ENCODE measurements at places on chromosomes 11 and 22.

- DNase-seq, result no peak
These were observed 1152.4 kb downstream of the LRRC4C start for GRCh38 chr11:40306938-40307548.

DNA sequence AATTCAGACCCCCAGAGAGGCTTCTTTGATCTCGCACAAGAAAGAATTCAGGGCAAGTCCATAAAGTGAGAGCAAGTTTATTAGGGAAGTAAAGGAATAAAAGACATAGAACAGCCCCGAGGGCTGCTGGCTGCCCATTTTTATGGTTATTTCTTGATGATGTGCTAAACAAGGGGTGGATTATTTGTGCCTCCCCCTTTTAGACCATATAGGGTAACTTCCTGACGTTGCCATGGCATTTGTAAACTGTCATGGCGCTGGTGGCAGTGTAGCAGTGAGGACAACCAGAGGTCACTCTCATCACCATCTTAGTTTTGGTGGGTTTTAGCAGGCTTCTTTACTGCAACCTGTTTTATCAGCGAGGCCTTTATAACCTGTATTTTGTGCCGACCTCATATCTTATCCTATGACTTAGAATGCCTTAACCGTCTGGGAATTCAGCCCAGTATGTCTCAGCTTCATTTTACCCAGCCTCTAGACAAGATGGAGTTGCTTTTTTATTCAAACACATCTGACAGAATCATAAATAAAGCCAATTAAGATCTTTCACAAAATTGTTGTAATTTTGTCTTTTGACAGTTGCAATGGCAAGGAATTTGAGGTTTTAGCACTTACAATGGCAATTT lies 7.6 kb downstream of the DDIAS start:
- no peak for DNase-seq

DNA sequence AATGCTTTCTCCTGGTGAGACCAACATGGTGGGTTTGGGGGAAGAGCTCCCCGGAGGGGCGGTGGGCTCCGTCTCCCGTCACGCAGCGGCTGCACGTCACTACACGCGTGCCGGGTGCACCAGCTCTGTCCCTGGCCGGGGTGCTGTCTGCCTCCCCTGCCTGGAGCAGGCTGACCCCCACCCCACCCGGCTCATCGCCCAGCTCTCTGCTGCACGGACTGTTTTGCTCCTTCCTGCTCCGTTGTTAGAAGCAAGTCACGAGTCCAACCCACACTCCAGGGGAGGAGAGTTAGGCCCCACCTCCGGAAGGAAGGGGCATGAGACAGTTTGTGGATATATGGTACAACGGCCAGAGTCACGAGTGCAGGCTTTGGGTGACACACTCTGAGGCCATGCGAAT lies 364.9 kb downstream of the BRD1 start:
- DNase-seq, result no peak

DNA sequence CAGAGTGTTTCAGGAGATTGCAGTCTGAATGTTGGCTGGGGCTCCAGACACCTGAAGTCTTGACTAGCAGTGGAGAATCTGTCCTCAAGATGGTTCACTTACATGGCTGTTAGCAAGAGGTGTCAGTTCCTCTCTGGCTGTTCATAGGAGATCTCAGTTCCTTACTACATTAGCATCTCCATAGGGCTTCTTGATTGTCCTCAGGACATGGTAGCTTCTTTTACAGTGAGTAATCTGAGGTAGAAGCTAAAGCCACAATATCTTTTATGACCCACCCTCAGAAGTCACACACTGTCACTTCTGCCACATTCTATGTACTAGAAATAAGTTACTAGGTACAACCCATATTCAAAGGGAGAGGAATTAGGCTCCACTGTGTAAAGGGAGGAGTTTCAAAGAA lies 10.5 kb upstream of the PATL1 start:
- no peak for DNase-seq

DNA sequence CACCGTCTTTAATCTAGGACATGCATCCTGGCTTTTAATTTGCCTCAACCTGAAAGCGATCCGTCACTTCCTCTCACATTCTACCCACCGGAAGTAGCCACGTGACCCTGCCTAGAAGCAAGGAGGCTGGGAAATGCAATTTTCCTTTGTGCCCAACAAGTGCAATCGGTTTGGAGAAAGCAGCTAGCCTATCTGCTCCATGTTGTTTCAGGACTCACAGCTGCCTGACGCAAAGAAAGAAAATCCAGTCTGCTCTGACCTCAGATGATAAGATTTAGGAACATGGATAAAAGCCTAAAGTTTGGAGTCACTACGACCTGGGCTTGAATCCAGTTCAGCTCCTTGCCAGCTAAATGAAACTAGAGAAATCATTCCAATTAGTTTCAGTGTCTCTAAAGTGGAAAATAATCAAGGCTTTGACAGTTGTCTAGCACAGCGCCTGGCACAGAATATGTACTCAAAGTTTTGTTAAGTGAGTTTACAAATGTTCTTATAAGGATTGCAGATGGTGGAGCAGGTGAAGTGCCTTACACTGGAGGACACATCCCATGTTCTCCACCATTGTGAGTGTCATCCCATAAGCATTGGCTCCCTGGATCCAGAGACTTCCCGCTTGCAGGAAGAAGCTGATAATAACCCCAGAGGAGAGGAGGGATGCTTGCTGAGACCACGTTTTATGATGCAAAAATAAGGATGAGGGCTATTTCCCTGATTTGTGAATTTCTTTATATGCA lies 553.7 kb downstream of the MN1 start:
- no peak for DNase-seq

- DNase-seq, result no peak
These were observed 58.9 kb downstream of the FLRT1 start for GRCh38 chr11:64094463-64095260.

DNA sequence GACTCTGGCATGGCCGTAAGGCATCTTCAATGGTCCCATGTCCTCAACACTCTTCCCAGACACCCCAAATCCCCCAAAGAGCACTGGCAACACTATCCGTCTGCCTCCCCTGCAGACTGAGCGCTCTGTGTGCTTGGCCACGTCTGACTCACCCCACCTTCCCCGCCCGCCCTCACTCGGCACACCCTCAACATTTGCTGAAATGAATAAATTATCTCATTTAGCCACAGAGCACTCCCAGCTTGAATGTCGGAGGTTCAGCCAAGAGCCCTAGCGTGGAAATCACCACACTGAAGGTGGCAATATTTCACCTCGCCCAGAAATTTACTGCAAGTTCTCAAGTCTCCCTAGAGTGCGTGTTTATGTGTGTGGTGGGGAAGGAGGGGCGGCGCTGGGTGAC lies 46.6 kb upstream of the TCF20 start:
- peak; percentile 16 for DNase-seq

DNA sequence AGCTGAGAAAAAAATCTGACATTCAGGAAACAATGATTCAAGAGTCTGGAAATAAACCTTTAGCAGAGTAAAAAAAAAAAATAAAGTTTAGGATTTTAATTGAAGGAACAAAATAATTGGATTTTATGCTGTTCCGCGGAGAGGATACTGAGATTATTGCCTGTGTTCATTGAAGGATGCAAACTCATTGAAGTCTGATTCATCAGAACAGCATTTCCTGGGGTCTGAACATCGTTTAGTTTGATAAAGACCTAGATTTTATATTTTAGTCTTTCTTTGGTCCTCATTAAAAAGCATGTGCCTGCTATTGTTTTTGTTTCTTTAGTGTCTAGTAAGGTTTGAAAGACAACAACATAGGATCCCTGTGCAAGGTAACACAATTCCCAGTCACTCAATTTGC lies 4.5 kb downstream of the TLCD5 start:
- no peak for DNase-seq

DNA sequence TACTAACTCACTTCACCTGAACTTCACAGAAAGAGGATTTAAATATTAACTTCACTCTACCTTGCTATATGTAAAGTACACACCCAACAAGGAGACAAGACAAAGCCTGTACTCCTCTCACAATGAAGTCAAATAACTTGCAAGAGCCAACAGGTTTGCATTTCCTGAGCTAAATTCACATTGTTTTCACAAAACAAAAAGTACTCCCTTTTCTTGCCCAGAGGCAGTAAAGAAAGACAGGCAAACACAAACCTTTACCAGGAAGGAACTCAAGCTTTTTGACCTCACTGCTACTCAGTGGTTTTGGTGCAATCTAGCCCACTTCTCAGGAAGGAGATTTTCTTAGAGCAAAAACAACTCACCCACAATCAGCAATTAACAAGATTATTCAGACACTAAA lies 15.7 kb downstream of the USP28 start:
- peak; percentile 61 for DNase-seq

GRCh38 chr11:29280452-29280851 lies 736.4 kb downstream of the KCNA4 start:
- DNase-seq, result no peak

DNA sequence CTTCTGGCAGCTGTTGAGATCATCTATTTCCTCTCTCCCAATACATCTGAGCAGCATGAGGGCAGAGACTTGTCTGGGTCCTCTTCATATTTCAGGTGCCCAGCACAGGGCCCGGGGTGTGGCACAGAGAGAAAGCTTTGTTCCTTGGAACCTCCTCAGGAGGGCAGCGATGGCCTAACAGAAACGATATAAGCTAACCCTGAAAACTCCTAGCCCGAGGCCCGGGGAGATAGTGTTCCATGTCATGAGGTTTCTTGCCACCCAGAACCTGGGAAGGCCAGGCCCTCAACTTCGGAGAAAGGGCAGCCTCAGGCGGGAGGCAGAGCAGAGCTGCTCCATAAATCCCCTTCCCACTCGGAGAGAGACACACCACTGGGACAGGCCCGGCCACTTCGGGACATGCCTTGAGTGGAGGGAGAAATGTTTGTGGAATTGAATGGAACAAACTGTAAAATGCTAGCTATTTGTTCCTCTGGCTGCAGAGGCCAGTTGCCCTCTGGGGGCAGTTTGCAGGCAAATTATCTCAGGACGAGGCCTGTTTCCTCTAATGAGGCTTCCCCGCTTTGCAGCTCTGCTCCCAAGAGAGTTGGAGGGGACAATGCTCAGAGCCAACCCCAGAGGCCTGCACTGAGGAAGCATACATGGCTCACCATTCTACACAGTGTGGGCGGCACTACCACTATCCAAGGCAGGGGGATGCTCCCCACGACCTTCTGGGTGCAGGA lies 11.6 kb downstream of the ARRB1 start:
- DNase-seq, result peak; percentile 94

DNA sequence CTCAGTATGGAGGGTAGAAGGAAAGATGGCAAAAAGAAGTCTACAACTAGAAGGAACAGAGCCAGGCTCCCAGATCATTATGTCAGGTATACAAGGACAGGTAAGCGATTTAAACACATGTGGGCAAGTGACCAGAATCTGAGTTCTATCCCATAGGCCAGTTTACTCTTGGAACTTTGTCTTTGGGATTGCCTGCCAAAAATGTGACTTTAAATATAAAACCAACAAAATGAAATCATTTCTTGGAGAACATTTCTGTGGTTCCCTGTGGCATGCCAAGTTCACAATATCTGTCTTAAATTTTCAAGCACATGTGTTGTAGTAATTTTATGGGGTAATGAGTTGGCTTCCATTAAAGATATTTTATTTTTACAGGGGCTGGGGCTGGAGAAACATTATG lies 141.0 kb downstream of the SLC17A6 start:
- DNase-seq, result no peak

- DNase-seq, result peak; percentile 15
These were observed 23.9 kb upstream of the MICAL2 start for GRCh38 chr11:12086271-12087074.

DNA sequence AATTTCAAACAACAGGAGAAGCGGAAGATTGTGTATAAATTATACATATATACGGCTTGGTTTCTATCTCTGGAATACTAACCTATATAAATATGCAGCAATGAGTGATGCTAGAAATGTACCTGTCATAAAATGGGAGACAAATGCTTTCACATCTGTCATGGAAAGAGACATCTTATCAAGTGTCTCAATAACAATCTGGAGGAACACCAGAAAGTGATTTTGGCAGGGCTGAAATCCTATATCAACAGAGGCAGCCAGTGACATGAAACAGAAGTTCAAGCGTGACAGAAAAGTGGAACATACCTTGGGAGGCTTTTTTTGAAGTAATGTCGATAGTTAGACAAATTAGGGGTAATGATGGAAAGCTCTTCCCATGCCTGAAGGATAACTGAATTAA lies 834.6 kb downstream of the JRKL start:
- no peak for DNase-seq

DNA sequence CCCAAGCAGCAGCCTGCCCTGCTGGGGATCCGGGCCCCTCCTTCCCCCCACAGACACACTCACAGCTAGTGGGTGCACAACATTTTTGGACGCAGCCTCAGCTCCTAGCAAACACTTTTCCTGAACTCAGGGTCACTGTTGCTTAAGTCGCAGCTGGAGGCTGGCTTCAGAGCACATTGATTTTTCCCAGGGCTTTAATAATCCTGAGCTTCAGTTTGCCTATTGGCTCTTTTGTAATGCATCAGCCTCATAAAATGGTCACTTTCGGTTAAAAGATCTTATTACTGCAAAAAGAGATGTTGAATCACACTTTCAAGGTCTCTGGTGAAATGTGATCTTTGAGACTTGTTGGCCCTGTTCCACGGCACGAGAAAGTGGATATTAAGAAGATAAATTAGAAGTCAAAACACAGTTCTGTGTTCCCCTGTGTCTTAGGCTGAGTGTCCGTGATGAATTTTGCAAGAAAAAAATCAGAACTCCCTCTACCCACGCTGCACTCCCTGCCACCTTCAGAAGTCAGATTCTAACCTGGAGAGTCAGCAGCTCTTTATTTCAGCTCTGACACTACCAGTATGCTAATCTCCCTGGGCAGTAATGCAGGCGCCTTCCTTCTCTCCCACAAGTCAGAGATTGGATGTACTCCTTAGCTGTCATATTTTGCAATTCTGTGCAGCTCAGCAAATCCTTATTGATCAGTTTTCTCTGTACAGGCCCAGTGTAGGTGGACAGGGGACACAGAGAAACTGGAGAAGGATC lies 158.2 kb upstream of the E2F8 start:
- DNase-seq, result no peak

DNA sequence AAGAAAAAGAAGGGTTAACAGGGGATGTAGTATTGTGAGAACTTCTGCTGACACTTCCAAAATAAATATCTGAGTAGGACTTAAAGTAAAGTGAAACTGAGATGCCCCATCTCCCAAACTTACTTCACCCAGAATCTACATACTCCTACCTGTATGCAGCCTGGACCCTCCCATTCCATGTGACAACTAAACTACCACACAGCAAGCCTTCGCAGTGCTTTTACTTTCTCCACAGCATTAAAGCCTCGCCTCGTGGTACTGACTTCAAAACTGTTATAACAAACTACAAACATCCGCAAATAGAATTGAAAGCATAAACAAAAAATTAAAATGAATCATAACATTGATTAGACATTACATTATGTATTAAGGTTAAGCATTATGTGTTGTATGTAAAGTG lies 985 bp downstream of the MPZL2 start:
- no peak for DNase-seq

Data from NCI-H526 treated with DMSO at 0.1 percent for 48 hours (cell line).